ENCODE measurements at places on chromosomes 2 and 18. TPM values are rescaled to one million over a fixed set of nuclear protein-coding genes. Genes with fewer than 3 reads are reported as not detected.
A peak's percentile ranks its signal among the peaks of the same experiment; 100 is the strongest.

SNORC gene
- total RNA-seq = 15.5 TPM

RABL2A gene
- total RNA-seq = 7.8 TPM

DNA sequence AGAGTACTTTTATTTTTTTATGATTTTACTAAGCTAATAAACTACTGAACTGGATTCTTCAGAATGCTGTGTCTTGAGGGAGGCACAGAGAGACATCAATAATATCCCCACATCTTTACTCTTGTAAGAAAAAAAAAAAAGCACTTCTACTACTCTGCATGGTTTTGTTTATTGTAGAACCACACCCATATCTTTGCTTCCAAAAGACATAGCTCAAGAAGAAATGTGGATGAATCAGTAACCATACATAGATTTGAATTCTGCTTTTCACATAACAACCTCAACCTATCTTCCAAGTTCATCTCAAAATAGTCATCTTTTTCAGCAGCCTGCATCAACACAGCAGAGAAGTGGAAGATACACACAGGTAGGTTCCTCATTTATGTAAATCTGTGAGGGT, 12.2 kb upstream of the COL5A2 start:
- DNase-seq = no peak

PLCL1 gene
- total RNA-seq = 0.23 TPM

GRCh38 chr18:49915352-49915751, 102.0 kb upstream of the ACAA2 start:
- DNase-seq = no peak

DNA sequence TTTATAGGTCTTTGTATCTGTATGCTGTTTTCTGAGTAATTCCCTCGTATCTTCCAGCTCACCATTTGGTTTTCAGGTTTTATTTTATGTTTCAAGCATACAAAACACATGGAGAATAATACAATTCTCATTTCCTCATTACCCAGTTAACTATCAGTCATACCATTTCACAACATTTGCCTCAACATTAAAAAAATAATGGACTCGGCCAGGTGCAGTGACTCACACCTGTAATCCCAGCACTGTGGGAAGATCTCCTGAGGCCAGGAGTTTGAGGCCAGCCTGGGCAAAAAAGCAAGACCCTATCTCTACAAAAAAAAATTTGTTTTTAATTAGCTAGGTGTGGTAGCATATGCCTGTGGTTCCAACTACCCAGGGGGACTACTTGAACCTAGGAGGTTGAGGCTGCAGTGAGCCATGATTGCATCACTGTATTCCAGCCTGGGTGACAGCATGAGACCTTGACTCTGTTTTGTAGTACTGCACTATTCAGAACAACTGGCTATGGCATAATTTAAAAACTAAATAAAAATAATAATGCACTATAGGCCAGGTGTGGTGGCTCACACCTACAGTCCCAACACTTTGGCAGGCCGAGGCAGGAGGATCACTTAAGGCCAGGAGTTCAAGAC, 20.3 kb downstream of the NPC1 start:
- no peak for DNase-seq

COL6A3 gene
- total RNA-seq = 6.2 TPM

- peak; percentile 78 for DNase-seq
Observed at GRCh38 chr18:26226229-26227050, at the start of gene TAF4B. Gene TAF4B, plus strand, starts transcription at chr18:26226445. Its CDS starts 489 bp downstream, at chr18:26226934.

DNA sequence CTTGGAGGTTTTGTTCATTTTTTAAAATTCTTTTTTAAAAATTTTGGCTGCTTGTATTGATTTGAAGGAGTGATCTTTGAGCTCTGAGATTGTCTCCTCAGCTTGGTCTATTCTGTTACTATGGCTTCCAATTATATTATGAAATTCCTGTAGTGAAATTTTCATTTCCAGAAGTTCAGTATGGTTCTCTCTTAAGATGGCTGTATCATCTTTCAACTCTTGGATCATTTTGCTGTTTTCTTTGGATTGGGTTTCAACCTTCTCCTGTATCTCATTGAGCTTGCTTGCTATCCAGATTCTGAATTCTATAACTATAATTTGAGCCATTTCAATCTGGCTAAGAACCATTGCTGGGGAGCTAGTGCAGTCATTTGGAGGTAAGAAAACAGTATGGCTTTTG, 270.8 kb upstream of the NT5C1B start:
- no peak for DNase-seq

DNA sequence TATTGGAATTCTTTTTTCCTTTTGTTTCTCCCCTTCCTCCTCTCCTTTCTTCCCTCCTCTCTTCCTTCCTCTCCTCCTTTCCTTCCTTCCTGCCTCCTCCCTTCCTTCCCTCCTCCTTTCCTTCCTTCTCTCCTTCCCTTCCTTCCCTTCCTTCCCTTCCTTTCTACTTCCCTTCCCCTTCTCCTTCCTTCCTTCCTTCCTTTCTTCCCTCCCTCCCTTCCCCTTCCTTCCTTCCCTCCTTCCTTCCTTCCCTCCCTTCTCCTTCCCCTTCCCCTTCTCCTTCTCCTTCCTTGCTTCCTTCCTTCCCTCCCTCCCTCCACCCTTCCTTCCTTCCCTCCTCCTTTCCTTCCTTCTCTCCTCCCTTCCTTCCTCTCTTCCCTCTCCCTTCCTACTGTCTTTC, 431.0 kb upstream of the MEIS1 start:
- no peak for DNase-seq

LRRC30 gene
- not detected for total RNA-seq

DNA sequence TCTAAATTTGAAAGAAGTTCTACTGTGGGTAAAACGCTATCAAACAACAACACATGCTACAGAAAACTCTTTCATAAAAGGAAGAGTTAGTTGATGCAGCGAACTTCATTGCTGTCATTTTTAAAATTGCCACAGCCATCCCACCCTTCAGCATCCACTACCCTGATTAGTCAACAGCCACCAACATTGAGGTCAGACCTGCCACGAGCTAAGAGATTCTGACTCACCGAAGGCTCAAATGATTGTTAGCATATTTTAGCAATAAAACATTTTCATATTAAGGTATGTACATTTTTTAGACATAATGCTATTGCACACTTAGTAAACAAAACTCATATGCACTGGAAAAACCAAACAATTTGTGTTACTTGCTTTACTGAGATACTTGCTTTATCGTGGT, 347.1 kb downstream of the CLIP4 start:
- no peak for DNase-seq

SPDYA gene
- total RNA-seq = 0.13 TPM

GLI2 gene
- total RNA-seq = 0.30 TPM

DNA sequence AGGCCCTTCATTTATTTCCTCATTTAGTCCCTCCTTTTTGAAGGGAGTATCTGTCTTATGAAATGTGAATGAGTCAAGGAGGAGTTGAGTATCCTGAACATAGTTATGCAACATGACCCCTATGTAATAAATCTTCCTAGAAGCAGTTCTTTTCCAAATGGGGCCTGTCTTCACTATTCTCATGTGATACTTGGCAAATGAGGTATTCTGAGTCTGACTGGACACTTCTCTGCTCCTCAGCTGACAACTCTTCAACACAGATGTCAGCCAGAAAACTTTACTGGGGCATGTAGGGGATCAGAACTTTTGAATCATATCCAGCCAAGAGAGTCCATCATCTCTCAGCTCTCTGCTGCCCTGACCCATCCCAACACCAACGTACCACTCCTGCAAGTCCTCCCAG, 291.6 kb downstream of the ZNF385B start:
- no peak for DNase-seq

UGT1A5 gene
- total RNA-seq = 4.6 TPM

- peak; percentile 98 for DNase-seq
Observed at GRCh38 chr2:61144697-61145268, 17.2 kb upstream of the C2orf74 start.

KIF1A gene
- total RNA-seq = 1.1 TPM

ANKRD30B gene
- total RNA-seq = not detected

- DNase-seq = no peak
Observed at GRCh38 chr2:195638750-195639149, 18.3 kb upstream of the SLC39A10 start.

DNA sequence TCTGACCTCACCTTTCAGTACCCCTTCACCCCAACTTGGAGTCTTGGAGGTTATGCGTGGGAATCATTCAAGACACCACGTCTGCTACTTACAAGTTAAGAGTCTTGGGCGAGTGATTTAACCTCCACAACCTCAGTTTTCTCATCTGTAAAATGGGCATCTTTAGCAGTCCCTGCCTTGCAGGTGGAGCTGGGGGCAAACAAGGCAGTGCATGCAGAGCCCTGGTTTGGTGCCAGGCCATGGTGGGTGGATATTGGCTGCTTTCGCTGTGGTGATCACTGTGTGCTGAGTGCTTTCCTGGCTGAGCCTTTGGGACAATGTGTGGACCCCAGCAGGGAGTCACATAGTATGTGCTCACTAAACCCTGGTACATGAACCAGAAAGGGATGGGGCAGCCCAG, 20.4 kb upstream of the PTMA start:
- DNase-seq = no peak

DNA sequence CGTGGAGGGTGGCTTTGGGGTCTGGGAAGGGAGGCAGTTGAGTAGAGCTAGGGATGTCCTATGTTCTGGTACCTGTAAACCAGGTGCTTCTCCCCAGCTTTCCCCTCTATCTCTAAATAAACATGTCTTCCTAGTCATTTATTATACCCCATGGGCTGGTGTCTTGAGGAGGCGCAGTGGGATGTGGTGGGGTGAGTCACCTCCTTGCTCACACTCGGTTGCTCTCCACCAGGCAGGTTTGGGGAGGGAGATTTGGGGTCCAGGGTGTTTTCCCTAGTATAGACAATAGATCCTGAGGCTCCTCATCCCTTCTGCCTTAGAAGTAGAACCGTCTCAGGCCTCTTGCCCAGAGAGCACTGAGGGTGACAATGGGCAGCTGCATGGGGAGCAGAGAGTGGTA, 5.1 kb downstream of the PSD4 start:
- DNase-seq = no peak

- no peak for DNase-seq
Observed at GRCh38 chr2:20682167-20682920, 15.4 kb downstream of the GDF7 start.

- no peak for DNase-seq
Observed at GRCh38 chr2:105977212-105977611, 216.9 kb downstream of the UXS1 start.

- DNase-seq = no peak
Observed at GRCh38 chr18:1252936-1253335, 348.3 kb downstream of the ADCYAP1 start.

CAPN10 gene
- total RNA-seq = 13.7 TPM

GRCh38 chr18:13221869-13222855, 3.6 kb downstream of the LDLRAD4 start:
- peak; percentile 66 for DNase-seq

DNA sequence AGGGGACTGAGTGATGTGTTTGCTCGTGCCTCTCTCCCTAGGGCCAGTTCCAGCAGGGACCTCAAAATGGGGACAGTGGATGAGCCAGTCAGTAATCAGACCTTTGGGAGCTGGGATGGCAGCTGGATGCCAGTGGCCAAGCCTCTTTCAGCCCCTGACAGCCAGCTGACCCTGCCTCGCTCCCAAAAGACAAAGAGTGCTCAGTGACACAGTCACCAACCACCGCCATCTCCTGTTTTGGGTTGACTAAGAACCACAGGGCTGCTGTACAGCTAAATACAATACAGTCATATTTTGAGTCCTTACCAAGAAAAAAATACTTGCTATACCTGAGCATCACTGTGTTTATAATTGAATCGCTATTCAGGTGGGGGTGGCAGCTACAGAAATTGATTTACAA, 75.7 kb downstream of the POU3F3 start:
- DNase-seq = no peak

DNA sequence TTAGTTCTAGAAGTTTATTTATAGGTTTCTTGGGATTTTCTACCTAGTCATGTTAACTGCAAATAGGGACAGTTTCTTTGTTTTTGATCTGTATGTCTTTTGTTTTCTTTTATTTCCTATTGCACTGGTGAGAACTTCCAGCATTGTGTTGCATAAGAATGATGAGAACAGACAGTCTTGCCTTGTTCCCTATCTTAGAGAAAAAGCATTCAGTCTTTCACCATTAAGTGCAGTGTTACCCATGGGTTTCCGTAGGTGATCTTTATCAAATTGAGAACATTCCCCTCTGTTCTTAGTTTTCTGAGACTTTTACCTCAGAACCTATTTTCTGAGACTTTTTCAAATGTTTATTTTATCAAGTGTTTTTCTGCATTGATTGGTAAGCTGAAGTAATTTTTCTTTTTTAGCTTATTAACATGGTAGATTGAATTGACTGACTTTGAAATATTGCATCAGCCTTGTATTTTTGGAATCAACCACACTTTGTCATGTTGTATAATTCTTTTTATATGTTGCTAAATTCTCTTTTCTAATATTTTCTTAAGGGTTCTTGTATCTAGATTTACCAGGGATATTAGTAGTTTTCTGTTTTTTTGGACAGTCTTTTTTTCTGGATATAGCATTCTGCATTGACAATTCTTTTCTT, 17.2 kb downstream of the MFSD6 start:
- DNase-seq = no peak

GRCh38 chr2:101558740-101559525, 84.0 kb upstream of the RFX8 start:
- DNase-seq = no peak

MRPS5 gene
- 34.7 TPM for total RNA-seq

CIB4 gene
- not detected for total RNA-seq

GRCh38 chr2:23468474-23469141, 83.6 kb downstream of the KLHL29 start:
- DNase-seq = no peak

DNA sequence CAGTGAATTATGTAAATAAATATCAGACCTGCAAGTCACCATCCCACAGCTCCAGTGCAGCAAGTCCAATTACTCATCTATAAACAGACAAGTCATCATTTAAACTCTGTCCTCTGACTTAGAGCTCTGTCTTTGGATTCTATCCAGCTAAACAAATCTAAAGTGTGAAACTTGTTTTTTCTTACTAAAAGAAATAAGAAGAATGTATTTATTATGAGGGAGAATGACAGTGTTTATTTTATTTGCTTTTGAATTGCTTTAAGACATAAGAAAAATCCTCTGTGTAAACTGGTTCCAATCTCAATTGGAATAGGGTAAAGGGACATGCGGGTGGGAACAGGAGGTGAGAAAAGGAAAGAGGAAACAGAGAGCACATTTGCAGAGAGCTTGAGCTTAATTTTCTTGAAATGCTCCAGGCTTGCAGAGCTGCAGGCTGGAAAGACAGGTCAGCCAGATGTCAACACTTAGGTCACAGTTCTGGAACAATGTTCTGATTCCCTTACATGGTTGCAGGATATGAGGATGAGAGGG, 355.8 kb downstream of the MEIS1 start:
- DNase-seq = no peak

- no peak for DNase-seq
Observed at GRCh38 chr2:240651185-240651584, 25.9 kb downstream of the GPR35 start.

GRCh38 chr2:216285701-216286100, 86.6 kb downstream of the MARCHF4 start:
- no peak for DNase-seq

GRCh38 chr2:128930101-128930500, 611.4 kb upstream of the HS6ST1 start:
- no peak for DNase-seq

Measured in left lobe of liver (tissue), 2 donors.